ENCODE measurements at places on chromosomes 12 and 14.

- DNase-seq = no peak
These were observed 10.6 kb downstream of the AREL1 start for GRCh38 chr14:74702293-74702692.

GRCh38 chr14:20143911-20144310, 5.3 kb downstream of the OR4N5 start:
- no peak for DNase-seq

- no peak for DNase-seq
These were observed 39.2 kb upstream of the EEA1 start for GRCh38 chr12:92968176-92968813.

DNA sequence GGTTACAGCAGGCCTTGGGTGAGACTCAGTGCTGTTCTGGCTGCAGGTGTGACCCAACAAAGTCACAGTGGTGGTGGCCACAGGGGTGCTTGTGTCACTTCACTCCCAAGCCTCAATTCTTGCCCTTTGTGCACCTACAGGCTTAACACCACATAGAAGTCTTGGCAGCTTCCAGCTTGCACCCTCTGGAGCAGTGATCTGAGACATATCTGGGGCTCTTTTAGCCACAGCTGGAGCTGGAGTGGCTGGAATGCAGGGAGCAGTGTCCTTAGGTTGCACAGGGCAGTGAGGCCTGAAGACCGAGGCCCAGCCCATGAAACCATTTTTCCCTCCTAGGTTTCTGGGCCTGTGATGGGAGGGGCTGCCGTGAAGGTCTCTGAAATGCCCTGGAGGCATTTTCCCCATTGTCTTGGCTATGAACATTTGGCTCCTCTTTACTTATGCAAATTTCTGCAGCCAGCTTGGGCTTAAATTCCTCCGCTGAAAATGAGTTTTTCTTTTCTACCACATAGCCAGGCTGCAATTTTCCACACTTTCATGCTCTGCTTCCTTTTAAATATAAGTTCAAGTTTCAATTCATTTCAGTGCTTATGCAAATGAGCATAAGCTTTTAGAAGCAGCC, 37.7 kb downstream of the ADAM21 start:
- DNase-seq = no peak

DNA sequence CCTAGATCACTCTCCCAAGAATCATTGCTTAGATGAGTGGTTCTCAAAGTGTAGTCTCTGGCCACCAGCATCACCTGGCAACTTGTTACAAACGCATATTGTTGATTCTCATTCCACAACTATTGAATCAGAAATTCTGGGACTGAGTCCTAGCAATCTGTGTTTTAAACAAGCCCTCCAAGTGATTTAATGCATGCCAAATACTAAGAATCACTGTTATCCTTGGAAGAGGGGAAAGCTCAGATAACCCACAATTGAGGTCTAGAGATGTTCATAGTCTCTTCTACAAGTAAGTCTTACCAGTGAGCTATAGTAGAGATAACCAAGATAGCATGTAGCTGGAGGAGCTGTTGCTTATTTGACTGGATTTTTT, 666.6 kb downstream of the DIO2 start:
- no peak for DNase-seq

- DNase-seq = no peak
These were observed 268.8 kb downstream of the ADGRD1 start for GRCh38 chr12:131222329-131223139.

DNA sequence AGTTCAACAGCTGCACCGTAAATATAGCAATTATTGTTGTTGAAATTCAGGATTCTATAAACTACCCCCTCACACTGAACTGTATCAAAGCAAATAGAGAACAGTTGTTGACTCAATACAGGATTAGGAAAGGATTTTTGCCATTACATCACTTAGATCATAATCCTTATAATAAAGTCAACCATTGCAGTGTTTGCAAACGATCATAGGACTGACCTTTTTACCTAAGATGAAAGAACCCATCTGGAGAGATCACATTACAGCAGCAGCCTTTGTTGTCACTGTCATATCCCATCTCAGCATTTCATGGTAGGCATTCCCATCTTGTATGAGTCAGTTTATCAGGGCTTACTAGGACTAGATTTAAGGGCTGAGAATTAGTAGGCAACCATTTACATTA, 96.1 kb downstream of the IPO8 start:
- no peak for DNase-seq

- DNase-seq = no peak
These were observed 629.0 kb downstream of the MED13L start for GRCh38 chr12:115648463-115648862.

DNA sequence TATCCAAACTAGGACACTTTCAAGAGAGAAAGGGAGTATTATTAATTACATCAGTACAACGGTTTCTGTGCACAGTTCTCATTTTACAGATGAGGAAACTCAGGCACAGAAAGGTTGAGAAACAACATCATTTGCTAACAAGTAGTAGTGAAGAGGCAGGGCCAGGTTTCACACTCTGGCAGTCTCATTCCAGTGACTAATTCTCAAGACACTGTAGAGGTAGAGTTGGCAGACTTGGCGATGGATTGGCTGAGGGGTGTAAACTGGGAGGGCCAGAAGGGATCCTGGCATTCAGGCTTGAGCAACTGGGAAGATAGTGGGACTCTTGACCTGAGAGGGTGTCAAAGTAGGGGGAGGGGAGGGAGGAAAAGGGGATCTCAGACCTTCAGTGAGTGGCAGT, 73.8 kb upstream of the BDKRB2 start:
- DNase-seq = no peak

GRCh38 chr12:12721176-12721751, 4.1 kb downstream of the CDKN1B start:
- no peak for DNase-seq
